HFFc6 (cell line): ENCODE measurements at places on chromosomes 11 and 22. TPM values are rescaled to one million over a fixed set of nuclear protein-coding genes. Genes with fewer than 3 reads are reported as not detected.

GRCh38 chr22:44545773-44546172 lies 47.7 kb upstream of the RTL6 start:
- H3K36me3 ChIP-seq = no peaks in the 10 kb centered on the region
- peaks cover 6% of the 10 kb centered on the region for H3K4me1 ChIP-seq
- no peak for DNase-seq
- H3K27ac ChIP-seq = no peak overlapping the region

DNA sequence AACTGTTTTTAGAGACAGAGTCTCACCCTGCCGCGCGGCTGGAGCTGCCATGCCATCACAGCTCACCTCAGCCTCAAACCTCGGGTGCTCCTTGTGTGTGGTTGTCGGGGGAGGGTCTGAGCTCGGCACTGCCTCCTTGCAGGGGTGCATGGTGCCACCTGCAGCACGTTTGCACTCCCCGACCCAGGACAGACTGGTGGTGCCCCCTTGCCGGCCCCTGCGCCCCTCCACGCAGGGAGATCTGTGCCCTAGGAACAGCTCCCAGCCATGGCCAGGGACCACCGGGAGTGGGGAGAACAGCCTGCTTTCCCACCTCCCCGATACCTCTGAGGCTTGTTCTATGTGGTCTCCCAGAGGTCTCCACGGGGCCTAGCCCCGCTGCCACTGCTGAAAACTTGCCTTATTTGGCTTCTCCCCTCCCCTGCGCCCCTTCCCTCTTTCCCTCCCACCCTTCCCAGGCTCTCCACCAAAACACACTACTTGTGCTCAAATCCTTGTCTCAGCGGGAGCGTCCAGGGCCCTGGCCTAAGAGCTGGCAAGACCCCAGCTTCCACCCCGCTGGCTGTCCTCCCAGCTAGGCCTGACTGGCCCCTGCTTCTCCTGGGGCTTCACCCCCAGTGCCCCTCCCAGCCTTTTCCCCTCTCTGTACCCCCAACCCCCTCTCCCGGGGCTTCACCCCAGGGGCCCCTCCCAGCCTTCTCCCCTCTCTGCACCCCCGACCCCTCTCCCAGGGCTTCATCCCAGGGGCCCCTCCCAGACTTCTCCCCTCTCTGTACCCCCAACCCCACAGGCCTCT lies 13.4 kb upstream of the TPCN2 start:
- peaks cover 5% of the 10 kb centered on the region; the same call in 1 of the 2 replicates for H3K36me3 ChIP-seq
- H3K27me3 ChIP-seq = peaks cover 4% of the 10 kb centered on the region; the same call in 1 of the 2 replicates
- peaks cover 20% of the 10 kb centered on the region for H3K4me1 ChIP-seq
- H3K4me3 ChIP-seq = no peak overlapping the region

- H3K27ac ChIP-seq = no peak overlapping the region
- no peak overlapping the region for H3K4me3 ChIP-seq
- peaks cover 15% of the 10 kb centered on the region; the same call in 1 of the 2 replicates for H3K36me3 ChIP-seq
- H3K4me1 ChIP-seq = 0 out of 2 replicates have a peak, but pooled peaks cover 4% of the 10 kb centered on the region
- H3K27me3 ChIP-seq = no peaks in the 10 kb centered on the region
- no peak for DNase-seq
Measured at GRCh38 chr22:42217019-42217751, 53.3 kb downstream of the TCF20 start.

GRCh38 chr11:16784666-16785065 lies 46.2 kb downstream of the C11orf58 start:
- H3K4me3 ChIP-seq = no peak overlapping the region
- DNase-seq = no peak
- peaks cover 2% of the 10 kb centered on the region for H3K27me3 ChIP-seq
- no peak overlapping the region for H3K27ac ChIP-seq

DNA sequence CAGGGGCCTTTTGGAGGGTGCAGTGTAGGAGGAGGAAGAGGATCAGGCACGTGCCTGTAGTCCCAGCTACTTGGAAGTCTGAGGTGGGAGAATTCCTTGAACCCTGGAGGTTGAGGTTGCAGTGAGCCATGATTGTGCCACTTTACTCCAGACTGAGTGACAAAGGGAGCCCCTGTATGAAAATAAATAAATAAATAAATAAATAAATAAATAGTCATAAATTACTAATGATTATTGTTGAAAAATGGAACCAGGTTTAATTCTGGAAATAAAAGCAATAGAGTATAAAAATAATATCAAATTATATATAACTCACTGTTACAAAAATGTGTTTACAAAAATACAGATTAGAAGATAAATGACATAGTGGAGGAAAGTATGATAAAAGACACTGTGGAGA lies 37.9 kb downstream of the GRIA4 start:
- H3K27me3 ChIP-seq = no peaks in the 10 kb centered on the region
- H3K27ac ChIP-seq = no peak overlapping the region
- DNase-seq = no peak
- no peaks in the 10 kb centered on the region for H3K36me3 ChIP-seq

GRCh38 chr22:39303358-39303757 lies 16.1 kb downstream of the RPL3 start:
- no peaks in the 10 kb centered on the region for H3K36me3 ChIP-seq
- H3K4me3 ChIP-seq = no peak overlapping the region
- peaks cover 23% of the 10 kb centered on the region for H3K4me1 ChIP-seq
- H3K27me3 ChIP-seq = no peaks in the 10 kb centered on the region; the same call in none of the 2 replicates
- no peak for DNase-seq

DNA sequence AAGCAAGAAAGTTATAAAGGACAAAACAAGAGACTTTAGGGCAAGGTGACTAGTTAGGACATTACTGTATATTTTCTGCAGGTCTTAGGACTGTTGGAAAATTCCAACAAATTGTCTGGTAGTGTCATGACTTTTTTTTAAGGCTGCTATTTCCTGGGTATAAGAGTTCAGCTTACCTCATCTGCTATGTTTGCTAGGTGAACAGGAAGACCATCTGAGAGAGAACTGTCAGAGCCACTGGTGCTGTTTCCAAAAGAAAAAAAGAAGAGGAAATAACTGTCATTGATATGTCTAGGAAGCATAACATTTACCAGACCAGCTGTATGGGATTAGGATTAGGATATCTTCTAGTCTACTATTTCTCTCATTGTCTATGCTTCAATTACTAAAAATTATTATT lies 26.3 kb upstream of the MTCH2 start:
- DNase-seq = no peak
- H3K4me1 ChIP-seq = peaks cover 7% of the 10 kb centered on the region; the same call in 1 of the 2 replicates
- H3K27me3 ChIP-seq = no peaks in the 10 kb centered on the region; the same call in 1 of the 2 replicates
- H3K27ac ChIP-seq = no peak overlapping the region

DNA sequence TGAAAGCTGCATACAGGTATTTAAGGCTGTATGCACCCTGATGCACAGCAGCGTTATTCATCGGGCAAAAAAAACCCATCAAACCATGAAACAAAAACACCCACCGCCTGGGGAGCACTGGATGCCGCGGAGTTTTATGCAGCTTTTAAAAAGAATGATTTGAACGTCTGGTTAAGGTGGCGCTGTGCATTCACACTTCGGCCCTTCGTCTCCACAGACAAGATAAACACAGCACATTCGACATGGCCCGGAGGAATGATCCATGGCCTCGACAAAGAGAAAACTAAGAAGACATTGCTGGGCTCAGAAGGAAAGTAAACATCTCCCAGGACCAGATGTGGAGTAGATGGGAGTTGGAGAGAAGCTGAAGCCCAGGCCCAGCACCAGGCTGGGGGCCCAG lies 40.8 kb upstream of the GAL start:
- peak overlapping the region; percentile 26; the same call in 1 of the 2 replicates for H3K4me3 ChIP-seq
- H3K36me3 ChIP-seq = peaks cover 15% of the 10 kb centered on the region
- H3K27me3 ChIP-seq = peaks cover 53% of the 10 kb centered on the region
- H3K27ac ChIP-seq = no peak overlapping the region

DNA sequence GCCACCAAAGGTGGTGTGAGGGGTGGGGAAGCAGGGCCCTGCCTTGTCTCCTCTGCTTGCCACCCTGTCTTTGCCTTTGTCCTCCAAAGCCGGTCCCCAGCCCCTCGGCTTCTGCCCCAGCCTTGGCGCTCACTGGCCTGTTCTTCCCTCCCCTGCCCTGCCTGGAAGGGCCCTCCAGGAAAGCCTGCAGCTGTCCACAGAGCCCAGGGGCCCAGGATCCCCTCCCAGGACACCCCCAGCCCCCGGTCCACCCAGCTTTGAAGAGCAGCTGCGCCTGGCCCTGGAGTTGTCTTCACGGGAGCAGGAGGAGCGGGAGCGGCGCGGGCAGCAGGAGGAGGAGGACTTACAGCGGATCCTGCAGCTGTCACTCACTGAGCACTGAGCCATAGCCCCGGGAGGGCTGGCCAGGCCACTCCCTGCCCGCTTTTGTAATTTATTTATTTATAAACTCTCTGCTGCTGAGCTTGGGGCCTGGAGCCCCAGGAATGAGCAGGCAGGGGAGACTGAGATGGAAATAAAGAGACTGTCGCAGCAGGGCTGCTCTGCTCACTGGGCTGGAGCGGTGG lies 1.3 kb upstream of the SSH3 start:
- no peaks in the 10 kb centered on the region for H3K27me3 ChIP-seq
- no peak for DNase-seq
- no peak overlapping the region for H3K27ac ChIP-seq
- peaks cover 5% of the 10 kb centered on the region; the same call in 1 of the 2 replicates for H3K4me1 ChIP-seq

- H3K4me1 ChIP-seq = peaks cover 66% of the 10 kb centered on the region
- H3K27me3 ChIP-seq = no peaks in the 10 kb centered on the region
- H3K4me3 ChIP-seq = peak overlapping the region; percentile 99
Measured at GRCh38 chr11:122656631-122657101, 1.1 kb downstream of the UBASH3B start.

DNA sequence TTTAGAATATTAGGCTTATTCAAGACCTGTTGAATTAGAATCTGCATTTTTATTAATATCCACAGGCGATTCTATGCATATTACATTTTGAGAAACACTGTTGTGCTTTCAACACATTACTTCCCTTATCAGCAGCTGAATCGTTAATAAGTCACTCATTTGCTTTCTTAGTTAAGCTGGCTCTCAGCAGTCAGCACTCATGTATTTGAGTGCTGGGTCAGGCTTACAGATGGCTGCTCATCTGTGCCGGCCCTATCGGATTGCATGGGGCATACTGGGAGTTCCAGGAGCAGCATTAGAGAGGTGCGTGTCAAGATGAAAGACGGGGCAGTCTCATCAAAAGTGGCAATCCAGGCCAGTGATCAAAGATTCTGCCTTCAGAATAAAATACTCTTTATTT lies 10.8 kb upstream of the OR51L1 start:
- DNase-seq = no peak
- H3K36me3 ChIP-seq = no peaks in the 10 kb centered on the region
- H3K27me3 ChIP-seq = no peaks in the 10 kb centered on the region
- H3K4me3 ChIP-seq = no peak overlapping the region

Gene SCUBE2
- 0.29 to 1.2 TPM (median 1.1 TPM) in 3 replicates for total RNA-seq

Gene CCDC90B
- total RNA-seq = 48.9 to 54.7 TPM (median 54.4 TPM) in 3 replicates

Gene CALCA
- total RNA-seq = not detected in 2 replicates

Gene MUC5AC
- not detected in 3 replicates for total RNA-seq

Gene OPCML
- total RNA-seq = 0.11 to 2.1 TPM (median 0.93 TPM) in 3 replicates

Gene CNIH2
- total RNA-seq = 0.91 to 2.8 TPM (median 2.3 TPM) in 3 replicates

Gene OR4A16
- not detected in 2 replicates for total RNA-seq

Gene LSP1
- 0.64 TPM in 1 of 3 replicates, not detected in the others for total RNA-seq

Gene PGA5
- total RNA-seq = not detected in 3 replicates

Gene EEF1G
- total RNA-seq = 1,264 to 1,474 TPM (median 1,363 TPM) in 3 replicates

Gene APOBEC3C
- total RNA-seq = 45.2 to 79.9 TPM (median 52.2 TPM) in 3 replicates
